Effector memory CD8-positive, alpha-beta T cell (primary cell): ENCODE measurements at places on chromosomes 12 and 14.

DNA sequence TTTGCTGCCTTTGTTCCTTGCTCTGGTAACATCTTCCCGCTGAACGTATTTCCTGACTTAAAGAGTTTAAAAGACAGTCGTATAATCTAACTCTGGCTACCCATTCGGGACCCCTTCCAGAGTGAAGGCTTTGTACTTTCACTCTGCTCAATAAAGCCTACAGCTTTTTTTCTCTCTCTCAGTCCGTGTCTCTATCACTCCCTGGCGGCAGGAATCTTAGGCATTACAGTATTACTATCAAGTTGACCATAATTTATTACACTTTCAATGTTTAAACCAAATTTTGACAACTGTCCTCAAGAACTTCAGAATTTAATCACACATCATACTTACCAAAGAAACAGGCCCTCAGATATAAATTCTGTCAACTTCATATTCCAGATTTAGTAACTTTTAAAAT is 967.9 kb downstream of the FSCB start:
- DNase-seq, result no peak

DNA sequence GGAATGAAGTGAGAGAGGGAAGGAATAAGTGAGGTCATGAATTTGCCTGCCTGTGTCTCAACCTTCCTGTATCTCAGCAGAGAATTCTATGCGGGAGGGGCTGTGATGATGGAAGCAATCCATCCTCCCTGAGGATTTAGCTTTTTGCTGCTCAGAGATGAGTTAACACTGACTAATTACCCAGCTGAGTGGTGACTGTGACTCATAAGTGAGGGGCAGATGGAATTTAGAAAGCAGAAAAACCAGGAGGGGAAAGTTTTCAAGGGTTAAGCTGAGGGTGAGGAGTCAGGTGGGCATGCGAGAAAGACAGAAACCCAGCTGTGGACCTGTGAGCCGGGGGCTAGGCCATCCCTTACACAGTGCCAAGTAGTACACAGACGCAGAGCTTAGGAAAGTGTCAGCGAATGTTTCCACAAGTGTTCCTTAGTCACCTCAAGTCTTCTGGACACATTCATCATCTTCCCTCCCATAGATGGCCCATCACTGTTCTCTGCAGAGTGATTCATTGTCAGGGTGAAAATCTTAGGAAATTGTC is 277.9 kb downstream of the IPO8 start:
- no peak for DNase-seq

GRCh38 chr12:24584032-24584675 is 364.7 kb downstream of the BCAT1 start:
- no peak for DNase-seq

DNA sequence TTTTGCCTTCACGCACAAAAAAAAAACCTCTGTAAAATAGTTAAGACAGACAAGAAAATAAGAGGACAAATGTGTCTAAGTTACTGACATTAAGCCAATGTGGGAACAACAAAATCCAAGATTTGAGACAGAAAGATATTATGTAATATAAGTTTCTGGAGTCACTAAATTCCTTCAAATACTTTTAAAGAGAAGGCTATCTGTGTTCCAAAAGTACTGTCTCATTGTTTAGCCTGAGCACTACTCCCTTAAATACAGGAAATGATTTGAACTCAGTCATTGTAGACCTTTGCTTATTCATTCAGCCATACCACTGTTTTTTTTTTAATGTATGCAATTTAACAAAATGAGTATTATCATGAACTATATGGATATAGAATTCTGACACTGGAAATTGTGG is 82.7 kb upstream of the KITLG start:
- no peak for DNase-seq

DNA sequence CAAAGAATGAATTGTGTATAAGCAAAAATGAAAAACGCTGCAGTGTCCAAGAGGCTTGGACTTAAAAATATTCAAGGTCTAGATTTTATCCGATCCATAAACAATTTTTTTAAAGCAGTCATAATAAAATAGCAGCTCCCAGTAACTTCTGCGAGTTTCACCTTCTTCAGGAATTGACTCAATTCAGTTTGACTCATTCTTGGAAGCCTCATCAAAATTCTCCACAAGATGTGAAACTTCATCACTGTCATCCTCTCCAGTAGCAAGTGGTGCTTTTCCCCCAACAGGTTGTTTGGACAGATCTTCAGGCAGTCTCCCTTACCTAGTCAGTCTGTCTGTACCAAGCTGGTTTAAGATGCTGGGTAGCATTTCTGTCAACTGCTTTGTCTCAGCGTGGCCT is 93.5 kb upstream of the FOXG1 start:
- DNase-seq, result no peak

DNA sequence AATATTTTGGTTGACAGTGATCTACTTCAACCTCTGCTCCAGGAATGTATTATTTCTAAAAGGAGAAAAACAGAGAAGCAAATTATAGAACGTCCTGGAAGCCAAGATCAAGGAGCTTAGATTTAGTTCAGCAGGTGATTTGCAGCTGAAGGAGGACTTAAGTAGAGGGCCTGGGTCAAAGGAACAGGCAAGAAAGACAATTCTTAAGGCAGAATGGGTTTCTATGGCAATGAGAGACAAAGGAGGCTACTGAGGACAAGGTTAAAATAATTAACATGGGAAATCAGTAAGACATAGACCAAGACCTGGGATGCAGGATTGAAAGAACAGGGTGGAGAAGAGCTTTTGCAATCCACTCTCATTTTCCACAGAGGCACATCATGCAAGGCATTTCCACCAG is 2.4 kb upstream of the SNW1 start:
- DNase-seq, result no peak

- no peak for DNase-seq
Measured at GRCh38 chr12:92078167-92079053, 67.2 kb downstream of the BTG1 start.
